GM13977 (cell line): ENCODE measurements at places on chromosomes 5 and 9.

DNA sequence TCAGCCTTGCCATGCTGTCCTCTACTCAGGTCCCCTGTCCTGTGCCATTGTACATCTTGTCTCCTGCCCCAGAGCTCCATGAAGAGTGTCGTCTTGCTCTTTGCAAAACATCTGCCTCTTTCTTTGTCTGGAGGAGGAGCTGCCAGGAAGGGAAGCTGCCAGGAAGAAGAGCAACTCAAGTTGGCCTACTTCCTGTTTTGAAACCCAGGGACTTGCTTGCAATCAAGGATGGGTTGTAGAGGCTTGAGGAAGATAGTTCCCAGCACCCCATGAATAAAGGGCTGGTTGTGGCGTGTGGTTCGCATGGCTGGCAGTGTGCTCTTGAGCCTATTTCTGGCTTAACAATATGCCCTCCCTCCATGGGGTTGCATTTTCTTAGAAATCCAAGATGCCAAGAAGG, 53.0 kb upstream of the CPEB4 start:
- no peak for DNase-seq

GRCh38 chr5:126046318-126046717, 376.9 kb upstream of the GRAMD2B start:
- DNase-seq: no peak

DNA sequence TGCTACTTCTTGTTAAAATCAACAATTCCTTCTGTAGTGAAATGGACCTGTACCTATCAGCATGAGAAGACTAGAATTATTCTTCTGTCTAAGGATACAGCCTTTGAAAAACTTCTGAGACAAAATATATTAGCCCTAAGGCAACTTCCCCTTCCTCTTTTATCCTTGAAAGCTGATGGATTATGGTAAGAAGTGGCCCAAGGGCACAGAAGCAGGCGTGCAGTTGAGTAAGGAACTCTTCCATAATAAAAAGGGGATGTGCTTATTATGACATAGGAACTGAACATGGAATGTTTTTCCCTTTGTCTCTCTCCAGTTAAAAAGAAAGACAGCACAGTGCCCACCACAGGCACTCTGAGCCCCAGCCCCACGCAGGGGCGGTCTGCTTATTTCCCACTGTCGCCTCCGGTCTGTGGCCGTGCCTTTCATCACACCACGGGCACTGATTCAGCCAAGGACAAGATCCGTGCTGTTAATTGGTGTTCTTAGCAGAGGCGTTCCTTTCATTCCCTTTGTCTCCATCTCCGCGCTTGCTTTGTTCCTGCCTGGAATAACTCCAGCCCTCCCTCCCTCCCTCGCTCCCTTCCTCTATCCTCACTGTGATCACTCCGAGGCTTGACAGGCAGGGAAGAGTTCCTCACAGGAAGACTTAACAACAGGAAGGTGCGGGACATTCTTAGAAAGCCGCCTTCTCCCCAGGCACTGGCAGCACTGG, 135.9 kb upstream of the OTULINL start:
- no peak for DNase-seq

GRCh38 chr5:39177631-39177964, 41.8 kb downstream of the FYB1 start:
- peak; percentile 12 for DNase-seq

DNA sequence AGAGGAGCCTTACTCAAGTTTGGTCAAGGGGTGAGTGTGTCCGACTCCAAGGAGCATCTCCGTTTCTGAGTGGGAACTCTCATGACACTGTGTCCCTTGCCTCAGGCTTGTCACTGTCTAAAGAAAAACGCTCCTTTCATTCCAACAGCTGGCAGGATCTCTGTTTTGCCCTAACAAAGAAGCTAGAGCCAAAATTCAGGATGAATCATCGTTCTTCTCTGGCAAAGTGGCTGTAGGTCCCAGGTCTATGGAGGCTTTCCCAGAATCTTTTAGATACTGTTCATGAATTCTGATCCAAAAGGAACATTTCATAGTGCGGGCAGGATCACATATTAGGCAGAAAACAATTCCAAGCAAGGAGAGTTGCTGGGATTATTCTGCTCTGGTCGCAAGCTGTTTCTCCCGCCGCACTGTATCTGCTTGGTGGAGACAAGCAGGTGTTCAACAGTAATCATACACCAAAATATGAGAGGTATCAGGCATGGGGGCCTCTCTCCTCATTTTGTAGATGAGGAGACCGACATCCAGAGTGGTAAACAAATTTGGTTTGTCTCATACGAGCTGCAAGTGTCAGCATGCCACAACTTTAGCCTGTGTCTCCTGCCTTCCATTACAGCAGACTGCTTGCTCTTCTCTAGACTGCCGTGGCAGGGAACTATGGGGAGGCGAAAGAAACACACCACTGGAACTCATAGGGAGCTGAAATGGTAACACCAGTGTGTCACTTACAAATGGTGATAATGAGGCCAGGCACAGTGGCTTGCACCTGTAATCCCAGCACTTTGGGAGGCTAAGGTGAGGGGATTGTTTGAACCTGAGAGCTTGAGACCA, 72.6 kb downstream of the ENTREP1 start:
- DNase-seq: no peak

GRCh38 chr5:55418994-55419968, 111.5 kb downstream of the MTREX start:
- DNase-seq: no peak

DNA sequence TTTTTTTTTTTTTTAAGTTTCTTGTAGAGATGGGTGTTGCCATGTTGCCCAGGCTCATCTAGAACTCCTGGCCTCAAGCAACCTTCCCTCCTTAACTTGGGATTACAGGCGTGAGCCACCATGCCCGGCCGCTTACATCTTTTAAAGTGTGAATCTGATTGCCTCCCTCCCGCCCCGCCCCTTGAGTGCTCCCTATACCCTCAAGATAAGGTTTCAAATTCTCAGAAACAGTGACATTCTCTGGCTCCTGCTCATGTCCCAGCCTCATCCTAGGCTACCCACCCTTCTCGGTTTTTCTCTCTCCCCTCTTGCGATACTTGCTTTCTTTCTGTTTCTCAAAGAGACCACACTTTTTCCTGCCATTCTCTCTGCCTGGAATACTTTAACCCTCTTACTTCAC, 12.4 kb downstream of the MORN5 start:
- no peak for DNase-seq

DNA sequence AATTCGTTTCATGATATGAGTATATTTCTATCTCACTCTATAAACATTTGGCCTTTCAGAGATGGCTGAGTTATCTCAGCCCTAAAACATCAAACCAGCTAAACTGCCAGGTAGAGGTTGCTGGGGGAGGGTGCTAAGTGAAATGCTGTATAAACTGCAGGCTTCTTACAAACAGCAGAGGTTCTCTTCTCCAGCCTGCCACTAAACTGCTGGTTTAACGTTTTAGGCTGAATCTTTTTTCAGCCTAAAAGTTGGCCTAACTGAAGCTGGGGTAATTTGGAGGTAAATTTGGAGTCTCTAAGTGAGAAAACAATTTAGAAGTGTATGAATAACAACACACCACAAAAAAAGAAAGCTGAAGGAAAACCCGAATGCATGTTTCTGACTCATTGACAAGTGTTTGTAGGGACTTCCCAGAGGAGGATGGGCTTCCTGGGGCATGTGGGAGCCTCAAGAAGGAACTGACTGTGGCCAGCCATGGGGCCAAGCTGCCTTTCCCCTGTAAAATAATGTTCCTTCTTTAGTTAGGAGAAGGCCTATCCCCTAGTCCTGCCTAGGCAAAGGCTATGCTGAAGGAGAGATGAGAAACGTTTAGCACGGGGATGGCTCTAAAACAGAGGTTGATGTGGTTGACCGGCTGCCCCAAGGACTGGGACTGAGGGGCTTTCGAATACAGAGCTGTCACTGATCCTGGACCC, 44.3 kb downstream of the SLC28A3 start:
- DNase-seq: peak; percentile 41

- no peak for DNase-seq
Measured at GRCh38 chr5:55171471-55171870, 1.5 kb downstream of the CDC20B start.
